ENCODE measurements at places on chromosomes 12 and 14.

GRCh38 chr14:100085462-100085861 is 20.2 kb downstream of the EVL start:
- no peak for DNase-seq

GRCh38 chr12:22016982-22017381 is 29.0 kb upstream of the CMAS start:
- no peak for DNase-seq

GRCh38 chr14:55976655-55977054 is 141.6 kb upstream of the PELI2 start:
- no peak for DNase-seq

- DNase-seq = no peak
These were observed 74.2 kb downstream of the ARF6 start for GRCh38 chr14:49966971-49967630.

Measured in mesenchymal stem cell (in vitro differentiated cells and primary cell).